ENCODE measurements at places on chromosomes 7 and 10. TPM values are rescaled to one million over a fixed set of nuclear protein-coding genes. Genes with fewer than 3 reads are reported as not detected.

Gene R3HCC1L
- 11.1 TPM for total RNA-seq

Gene GPR15LG
- not detected for total RNA-seq

- DNase-seq, result no peak
- peak overlapping the region; percentile 85 for H3K4me3 ChIP-seq
- H3K27ac ChIP-seq, result peak overlapping the region; percentile 88
- no peaks in the 10 kb centered on the region for H3K27me3 ChIP-seq
Observed at GRCh38 chr10:25017154-25017590, 760 bp downstream of the THNSL1 start.

- H3K27me3 ChIP-seq, result no peaks in the 10 kb centered on the region
- DNase-seq, result no peak
- H3K27ac ChIP-seq, result no peak overlapping the region
- H3K4me3 ChIP-seq, result no peak overlapping the region
Observed at GRCh38 chr7:22231806-22232205, 125.1 kb downstream of the RAPGEF5 start.

Gene CABCOCO1
- total RNA-seq, result 0.51 TPM

- no peaks in the 10 kb centered on the region for H3K36me3 ChIP-seq
- no peaks in the 10 kb centered on the region for H3K4me1 ChIP-seq
- no peak overlapping the region for H3K27ac ChIP-seq
Observed at GRCh38 chr10:101285519-101286070, 56.3 kb upstream of the LBX1 start.

GRCh38 chr10:34622945-34623344 lies 192.2 kb downstream of the PARD3 start:
- no peaks in the 10 kb centered on the region for H3K4me1 ChIP-seq
- no peak for DNase-seq
- H3K27ac ChIP-seq, result no peak overlapping the region
- H3K4me3 ChIP-seq, result no peak overlapping the region
- no peaks in the 10 kb centered on the region for H3K27me3 ChIP-seq
- H3K36me3 ChIP-seq, result no peaks in the 10 kb centered on the region

Gene CPN1
- not detected for total RNA-seq

DNA sequence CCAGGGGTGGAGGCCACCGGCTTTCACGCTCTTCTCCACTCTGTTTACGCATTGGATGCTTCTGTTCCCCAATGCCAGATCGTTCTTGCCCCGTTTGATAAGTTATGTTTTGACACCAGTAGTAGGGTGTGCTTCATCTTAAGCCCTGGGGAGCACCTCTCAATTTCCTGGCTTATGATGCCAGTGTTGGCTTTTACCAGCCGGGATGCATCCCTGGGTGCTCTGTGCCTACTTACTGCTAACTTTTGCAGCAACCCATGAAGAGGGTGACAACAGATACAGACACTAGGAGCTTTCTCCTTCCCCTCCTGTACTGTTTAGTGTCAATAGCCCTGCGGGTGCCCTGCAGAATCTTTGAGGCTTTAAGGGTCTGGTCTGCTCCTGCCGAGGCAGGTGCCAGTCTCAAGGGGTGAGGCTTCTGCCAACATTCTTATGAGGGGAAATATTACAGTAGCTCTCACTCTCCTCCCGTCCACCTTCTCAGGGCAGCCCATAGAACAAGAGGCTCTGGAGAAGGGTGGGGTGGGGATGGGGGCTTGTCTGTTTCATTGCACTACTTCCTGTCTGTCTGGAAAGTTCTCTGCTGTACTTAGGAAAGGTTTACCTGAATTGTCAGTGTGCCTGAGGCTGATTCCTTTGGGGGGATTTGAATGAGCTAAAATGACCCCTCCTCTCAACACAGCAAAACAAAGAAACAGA lies 23.3 kb downstream of the ADCY1 start:
- no peaks in the 10 kb centered on the region for H3K36me3 ChIP-seq
- DNase-seq, result no peak
- no peaks in the 10 kb centered on the region for H3K4me1 ChIP-seq
- no peak overlapping the region for H3K4me3 ChIP-seq
- no peaks in the 10 kb centered on the region for H3K27me3 ChIP-seq

Gene CALHM1
- total RNA-seq, result not detected

Gene RADIL
- total RNA-seq, result 2.5 TPM

GRCh38 chr10:88562152-88562551 lies 21.0 kb downstream of the RNLS start:
- no peak overlapping the region for H3K4me3 ChIP-seq

DNA sequence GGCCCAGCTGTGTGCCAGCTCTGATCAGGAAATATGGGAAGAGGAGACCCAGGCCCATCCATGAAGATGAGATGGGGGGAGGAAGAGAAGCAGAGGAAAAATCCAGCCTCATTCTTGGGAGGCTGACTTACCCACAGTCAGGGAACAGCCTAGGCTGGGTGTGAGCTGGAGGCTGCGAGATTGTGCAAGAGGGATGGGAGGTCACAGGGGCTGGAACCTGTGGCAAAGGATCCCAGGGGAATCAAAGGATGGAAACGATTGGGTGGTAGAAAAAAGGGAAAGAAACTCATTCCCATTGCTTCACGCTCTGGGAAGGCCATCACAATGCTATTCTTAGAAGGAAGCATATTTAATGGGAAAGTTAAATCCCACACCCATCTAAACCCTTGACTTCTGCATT lies 26.7 kb upstream of the CRHR2 start:
- no peaks in the 10 kb centered on the region for H3K27me3 ChIP-seq
- no peaks in the 10 kb centered on the region for H3K4me1 ChIP-seq
- no peak overlapping the region for H3K27ac ChIP-seq
- H3K4me3 ChIP-seq, result no peak overlapping the region

GRCh38 chr10:72261784-72262404 lies 11.8 kb upstream of the DDIT4 start:
- DNase-seq, result no peak
- no peak overlapping the region for H3K4me3 ChIP-seq
- H3K4me1 ChIP-seq, result peaks cover 17% of the 10 kb centered on the region
- no peaks in the 10 kb centered on the region for H3K36me3 ChIP-seq
- no peaks in the 10 kb centered on the region for H3K27me3 ChIP-seq
- H3K27ac ChIP-seq, result no peak overlapping the region

Gene LSM8
- total RNA-seq, result 39.6 TPM

GRCh38 chr7:158651968-158652565 lies 52.5 kb downstream of the NCAPG2 start:
- no peak for DNase-seq
- peaks cover 16% of the 10 kb centered on the region for H3K4me1 ChIP-seq
- H3K36me3 ChIP-seq, result peaks cover 14% of the 10 kb centered on the region
- H3K4me3 ChIP-seq, result no peak overlapping the region
- H3K27me3 ChIP-seq, result no peaks in the 10 kb centered on the region
- no peak overlapping the region for H3K27ac ChIP-seq

- H3K4me1 ChIP-seq, result peaks cover 7% of the 10 kb centered on the region
- no peaks in the 10 kb centered on the region for H3K36me3 ChIP-seq
- no peak for DNase-seq
- H3K4me3 ChIP-seq, result no peak overlapping the region
- no peak overlapping the region for H3K27ac ChIP-seq
- H3K27me3 ChIP-seq, result no peaks in the 10 kb centered on the region
Observed at GRCh38 chr7:105512415-105512814, 9.7 kb downstream of the PUS7 start.

Gene SEMA3C
- total RNA-seq, result 0.18 TPM

DNA sequence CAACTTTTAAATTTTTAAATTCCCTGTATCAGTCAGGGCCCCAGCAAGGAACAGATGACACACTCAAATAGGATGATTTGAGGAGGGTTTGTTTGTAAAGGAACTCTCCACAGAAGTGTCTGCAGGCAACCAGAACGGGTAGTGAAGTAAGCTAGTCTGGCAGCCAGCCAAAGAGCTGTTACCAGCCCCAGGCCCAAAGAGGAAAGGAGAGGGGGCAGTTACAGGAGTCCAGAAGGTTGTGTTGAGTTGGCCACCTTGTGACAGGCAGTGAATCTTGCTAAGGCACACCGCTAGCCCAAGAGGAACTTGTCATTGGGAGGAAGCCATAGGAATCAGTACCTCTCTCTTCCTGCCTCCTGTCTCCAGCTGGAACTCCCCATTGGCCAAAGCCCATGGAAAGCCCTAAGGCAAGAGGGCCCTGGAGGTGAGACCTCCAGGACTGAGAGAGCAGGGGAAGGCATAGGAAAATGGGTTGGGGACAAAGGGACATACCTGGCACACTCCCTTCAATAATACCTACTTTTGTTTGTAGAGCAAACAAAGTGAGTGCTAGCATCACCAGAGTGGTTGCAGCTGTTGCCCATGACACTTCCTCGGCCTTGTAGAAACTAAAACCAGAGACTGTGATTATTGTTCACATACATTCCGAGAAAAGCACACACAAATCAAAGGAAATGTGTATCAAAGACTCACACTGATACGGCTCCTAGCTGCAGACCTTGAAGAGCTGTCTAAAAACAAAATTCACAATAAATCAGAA lies 25.4 kb upstream of the GATAD1 start:
- H3K4me1 ChIP-seq, result no peaks in the 10 kb centered on the region
- H3K27ac ChIP-seq, result no peak overlapping the region
- H3K36me3 ChIP-seq, result no peaks in the 10 kb centered on the region
- no peak overlapping the region for H3K4me3 ChIP-seq
- H3K27me3 ChIP-seq, result peaks cover 1% of the 10 kb centered on the region
- no peak for DNase-seq

Gene CALHM3
- not detected for total RNA-seq

- H3K4me3 ChIP-seq, result no peak overlapping the region
- no peaks in the 10 kb centered on the region for H3K36me3 ChIP-seq
- DNase-seq, result peak; percentile 28
- no peaks in the 10 kb centered on the region for H3K4me1 ChIP-seq
- H3K27me3 ChIP-seq, result no peaks in the 10 kb centered on the region
- H3K27ac ChIP-seq, result no peak overlapping the region
Observed at GRCh38 chr10:11560076-11560709, 51.3 kb downstream of the USP6NL start.

Gene CHAT
- total RNA-seq, result not detected

Gene LRRD1
- total RNA-seq, result not detected

Gene CAV2
- 179 TPM for total RNA-seq

Gene SLC26A5
- not detected for total RNA-seq

Gene HOXA2
- total RNA-seq, result 2.2 TPM

Gene TBXAS1
- 2.3 TPM for total RNA-seq

Gene ADRA2A
- not detected for total RNA-seq

DNA sequence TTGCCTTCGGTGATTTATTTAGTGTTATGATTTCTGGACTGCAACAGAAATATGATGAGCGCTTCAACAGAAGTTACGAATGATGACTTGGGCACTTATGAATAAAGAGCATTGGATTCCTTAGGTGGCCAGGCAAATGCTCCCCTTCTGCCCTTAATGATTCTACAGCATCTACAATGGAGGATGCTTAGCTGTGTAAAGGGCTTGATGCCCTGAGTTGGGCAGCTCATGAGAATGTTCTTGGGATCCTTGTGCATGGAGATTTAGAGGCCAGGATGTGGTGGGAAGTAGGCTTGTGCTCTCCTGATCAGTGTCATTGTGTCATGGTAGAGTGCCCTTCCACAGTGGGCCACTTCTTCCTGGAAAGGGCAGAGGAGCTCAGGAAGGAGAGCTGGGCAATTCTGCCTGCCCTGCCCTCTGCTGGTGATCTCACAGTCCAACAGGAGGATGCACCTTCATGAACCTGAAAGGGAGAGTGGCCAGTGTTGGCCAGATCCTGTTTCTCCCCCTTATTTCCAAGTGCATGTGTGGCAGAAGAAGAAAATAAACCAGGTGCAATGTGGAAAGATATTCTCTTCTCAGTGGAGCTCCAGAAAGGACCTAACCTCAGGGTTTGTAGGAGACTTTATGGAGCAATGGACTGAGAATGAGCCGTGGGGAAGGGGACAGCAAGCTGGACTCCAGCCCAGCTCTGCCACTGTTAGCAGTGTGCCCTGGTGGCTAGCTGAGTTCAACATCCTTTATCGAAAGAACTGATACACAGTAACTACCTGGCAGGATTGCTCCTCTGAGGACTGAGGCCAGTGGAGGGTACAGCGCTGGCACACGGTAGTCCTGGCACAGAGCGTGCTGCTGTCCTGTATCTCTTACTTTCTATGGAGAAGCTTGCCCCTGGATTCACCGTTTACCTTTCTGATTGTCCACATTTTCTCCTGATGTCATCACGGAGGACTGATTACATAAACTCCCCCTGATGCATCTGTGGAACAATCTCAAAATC lies 182.9 kb downstream of the BMPER start:
- no peak overlapping the region for H3K4me3 ChIP-seq
- H3K36me3 ChIP-seq, result no peaks in the 10 kb centered on the region
- H3K27me3 ChIP-seq, result no peaks in the 10 kb centered on the region

DNA sequence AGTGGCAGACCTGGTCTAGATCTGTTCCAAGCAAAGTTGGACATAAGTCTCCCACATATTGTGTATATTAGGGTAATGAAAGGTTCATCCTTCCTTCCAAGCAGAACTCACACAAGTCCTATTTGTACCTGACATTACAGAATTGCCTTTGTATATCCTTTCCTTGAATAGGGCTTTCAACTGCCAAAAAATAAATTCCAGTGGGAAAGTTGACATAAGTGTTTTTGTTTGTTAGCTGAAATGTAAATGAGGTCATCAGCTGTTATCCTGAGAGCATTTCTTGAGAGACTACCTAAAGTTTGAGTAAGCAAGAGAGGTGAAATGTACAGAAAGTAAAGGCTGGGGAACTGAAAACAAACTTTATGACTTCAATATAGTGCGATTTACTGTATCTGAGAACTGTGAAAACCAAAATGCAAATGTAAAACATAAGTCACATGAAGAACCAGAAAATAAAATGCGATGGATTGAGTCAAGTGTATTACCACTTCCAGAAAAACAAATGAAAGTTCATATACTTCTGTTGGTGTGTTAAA lies 527.3 kb upstream of the SEMA3D start:
- no peaks in the 10 kb centered on the region for H3K4me1 ChIP-seq
- H3K27ac ChIP-seq, result no peak overlapping the region

Gene FGL2
- total RNA-seq, result not detected

- no peaks in the 10 kb centered on the region for H3K27me3 ChIP-seq
- peaks cover 7% of the 10 kb centered on the region for H3K4me1 ChIP-seq
- no peak overlapping the region for H3K4me3 ChIP-seq
- H3K36me3 ChIP-seq, result peaks cover 6% of the 10 kb centered on the region
- no peak overlapping the region for H3K27ac ChIP-seq
- no peak for DNase-seq
Observed at GRCh38 chr7:149427096-149427680, 33.7 kb downstream of the ZNF777 start.

DNA sequence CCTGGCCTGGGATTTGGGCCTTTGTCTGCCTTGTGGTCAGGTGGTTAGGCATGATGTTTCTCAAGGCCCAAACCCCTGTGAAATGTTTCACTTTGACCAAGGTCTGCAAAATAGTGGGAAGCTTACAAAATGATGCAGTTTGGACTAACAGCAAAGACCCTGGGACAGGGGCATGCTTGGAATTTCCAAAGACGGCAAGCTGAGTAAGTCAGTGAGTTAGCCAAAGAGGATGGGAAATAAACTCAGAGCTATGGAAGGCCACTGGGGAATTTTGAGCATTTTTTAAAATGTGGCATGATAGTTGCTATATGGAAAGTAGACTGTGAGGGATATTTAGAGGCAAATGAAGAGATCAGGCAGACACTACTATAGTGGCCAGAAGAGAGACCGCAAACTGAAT lies 31.6 kb upstream of the PPP1R3C start:
- H3K36me3 ChIP-seq, result no peaks in the 10 kb centered on the region
- H3K27me3 ChIP-seq, result peaks cover 4% of the 10 kb centered on the region
- DNase-seq, result no peak
- H3K27ac ChIP-seq, result no peak overlapping the region
- no peak overlapping the region for H3K4me3 ChIP-seq

Data from endothelial cell of umbilical vein (primary cell).